Parietal lobe (tissue), 2 donors: ENCODE measurements at places on chromosomes 12 and 14. TPM values are rescaled to one million over a fixed set of nuclear protein-coding genes. Genes with fewer than 3 reads are reported as not detected.

The APOF gene
- total RNA-seq = not detected

The CACNA1C gene
- total RNA-seq = 54.8 TPM

The CSAD gene
- 52.9 TPM for total RNA-seq

The ARHGEF40 gene
- total RNA-seq = 20.7 TPM

The HDAC7 gene
- 18.5 TPM for total RNA-seq

The INHBE gene
- not detected for total RNA-seq

The GPR68 gene
- total RNA-seq = 4.4 TPM

The RIPK3 gene
- total RNA-seq = not detected

The TEDC1 gene
- total RNA-seq = 9.1 TPM

The STAC3 gene
- total RNA-seq = 0.94 TPM

The NELL2 gene
- 1,558 TPM for total RNA-seq

The PMCH gene
- total RNA-seq = not detected

The VAMP1 gene
- total RNA-seq = 5.9 TPM

The AKAP6 gene
- total RNA-seq = 256 TPM

The TMEM116 gene
- 29.4 TPM for total RNA-seq

The ABCD2 gene
- total RNA-seq = 18.8 TPM

The TMTC2 gene
- 44.8 TPM for total RNA-seq
